ENCODE measurements at places on chromosomes 2 and 18.
A peak's percentile ranks its signal among the peaks of the same experiment; 100 is the strongest.

- DNase-seq: no peak
Measured at GRCh38 chr2:156190517-156190916, 142.0 kb downstream of the NR4A2 start.

- peak; percentile 60 for DNase-seq
Measured at GRCh38 chr2:10057231-10058107, 14.1 kb downstream of the KLF11 start.

GRCh38 chr2:134273256-134273983, 19.5 kb downstream of the MGAT5 start:
- DNase-seq: no peak

DNA sequence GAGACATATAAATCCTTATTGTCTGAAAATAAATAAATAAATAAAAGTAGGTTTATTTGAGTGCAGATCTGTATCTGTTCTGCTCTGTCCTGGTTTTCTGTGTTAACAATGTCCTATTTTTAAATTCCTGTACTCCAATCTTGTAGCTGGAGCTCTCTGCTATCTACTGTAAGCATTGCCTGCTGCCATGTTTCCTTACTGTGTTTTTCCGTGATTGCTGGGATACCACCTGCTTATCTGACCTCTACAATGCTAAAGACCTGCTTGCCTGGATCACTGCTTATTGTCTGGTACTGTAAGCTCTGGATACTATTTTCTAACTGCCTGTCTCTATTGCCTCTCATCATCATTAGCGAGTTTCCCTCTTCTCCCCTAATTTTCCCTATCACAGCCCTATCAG, 11.6 kb downstream of the PTPN4 start:
- no peak for DNase-seq

GRCh38 chr2:239258248-239258647, 142.6 kb downstream of the HDAC4 start:
- DNase-seq: no peak
